Foreskin keratinocyte (primary cell): ENCODE measurements at places on chromosomes 1 and 21. TPM values are rescaled to one million over a fixed set of nuclear protein-coding genes. Genes with fewer than 3 reads are reported as not detected.

Gene CRNN
- not detected in 2 replicates for polyA plus RNA-seq

Gene KCNE2
- not detected in 2 replicates for polyA plus RNA-seq

Gene CZIB
- polyA plus RNA-seq = 37.2 and 43.3 TPM in 2 replicates

Gene LAPTM5
- polyA plus RNA-seq = 0.02 and 0.04 TPM in 2 replicates

Gene PRAMEF10
- polyA plus RNA-seq = not detected in 2 replicates

Gene CSF3R
- not detected in 2 replicates for polyA plus RNA-seq

Gene BARHL2
- polyA plus RNA-seq = not detected in 2 replicates

Gene LCE6A
- polyA plus RNA-seq = 0.23 and 0.39 TPM in 2 replicates

Gene IQGAP3
- 7.8 and 11.3 TPM in 2 replicates for polyA plus RNA-seq

Gene BRDT
- polyA plus RNA-seq = not detected in 2 replicates

Gene SMCP
- not detected in 2 replicates for polyA plus RNA-seq

Gene SLC16A4
- polyA plus RNA-seq = 0.16 and 0.18 TPM in 2 replicates

Gene CTSK
- polyA plus RNA-seq = 5.8 and 7.2 TPM in 2 replicates

Gene AMY2B
- polyA plus RNA-seq = 1.1 and 1.2 TPM in 2 replicates

Gene ZNF672
- 13.3 and 15.9 TPM in 2 replicates for polyA plus RNA-seq

Gene COL16A1
- polyA plus RNA-seq = 74.3 and 80.3 TPM in 2 replicates

Gene ASB17
- polyA plus RNA-seq = not detected in 2 replicates

Gene CFAP107
- not detected in 2 replicates for polyA plus RNA-seq

Gene B3GALT5
- not detected in 2 replicates for polyA plus RNA-seq

Gene KRTAP10-6
- polyA plus RNA-seq = not detected in 2 replicates
